ENCODE measurements at places on chromosomes 1 and 21.
A peak's percentile ranks its signal among the peaks of the same experiment; 100 is the strongest.

DNA sequence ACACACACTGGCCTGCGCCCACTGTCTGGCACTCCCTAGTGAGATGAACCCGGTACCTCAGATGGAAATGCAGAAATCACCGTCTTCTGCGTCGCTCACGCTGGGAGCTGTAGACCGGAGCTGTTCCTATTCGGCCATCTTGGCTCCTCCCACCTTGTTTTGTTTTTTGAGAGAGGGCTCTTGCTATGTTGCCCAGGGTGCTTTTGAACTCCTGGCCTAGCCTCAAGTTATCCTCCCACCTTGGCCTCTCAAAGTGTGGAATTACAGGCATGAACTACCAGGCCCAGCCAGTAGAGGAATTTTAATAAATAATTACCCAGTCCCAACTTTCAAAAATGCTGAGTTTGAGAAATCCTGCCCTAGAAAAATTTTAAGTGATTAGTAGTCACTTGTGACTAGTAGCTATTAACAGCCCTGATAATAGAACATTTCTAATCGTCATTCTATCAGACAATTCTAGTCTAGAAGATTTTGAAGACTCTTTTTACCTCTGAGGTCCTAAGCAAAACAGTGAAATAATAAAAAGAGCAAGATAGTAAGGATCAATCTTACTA lies 30.9 kb upstream of the SLC35D1 start:
- no peak for DNase-seq

GRCh38 chr1:227169343-227169742 lies 148.9 kb downstream of the CDC42BPA start:
- no peak for DNase-seq

DNA sequence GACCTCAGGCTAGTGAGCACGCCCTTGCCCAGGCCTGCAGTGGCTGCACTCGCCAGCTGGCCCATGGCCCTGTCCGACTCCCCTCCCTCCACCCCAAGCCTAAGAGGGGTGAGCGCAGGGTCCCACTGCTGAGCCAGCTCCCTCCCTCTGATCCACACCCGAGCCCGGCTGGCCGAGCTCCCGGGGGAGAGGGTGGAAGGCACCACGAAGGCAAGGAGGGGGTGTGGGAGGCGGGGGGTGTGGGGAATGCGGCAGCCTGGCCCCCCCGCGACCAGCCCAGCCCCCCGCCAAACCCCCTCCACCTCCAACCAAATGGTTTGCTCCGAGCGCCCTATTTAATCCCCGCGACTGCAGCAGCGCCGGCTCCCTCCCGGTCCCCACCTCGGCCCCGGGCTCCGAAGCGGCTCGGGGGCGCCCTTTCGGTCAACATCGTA lies at the start of gene CADM3:
Gene CADM3 (plus strand): TSS at position 362 of the 434 bp plus-strand sequence. CDS start 151 bp downstream, outside the sequence.
- DNase-seq: no peak

DNA sequence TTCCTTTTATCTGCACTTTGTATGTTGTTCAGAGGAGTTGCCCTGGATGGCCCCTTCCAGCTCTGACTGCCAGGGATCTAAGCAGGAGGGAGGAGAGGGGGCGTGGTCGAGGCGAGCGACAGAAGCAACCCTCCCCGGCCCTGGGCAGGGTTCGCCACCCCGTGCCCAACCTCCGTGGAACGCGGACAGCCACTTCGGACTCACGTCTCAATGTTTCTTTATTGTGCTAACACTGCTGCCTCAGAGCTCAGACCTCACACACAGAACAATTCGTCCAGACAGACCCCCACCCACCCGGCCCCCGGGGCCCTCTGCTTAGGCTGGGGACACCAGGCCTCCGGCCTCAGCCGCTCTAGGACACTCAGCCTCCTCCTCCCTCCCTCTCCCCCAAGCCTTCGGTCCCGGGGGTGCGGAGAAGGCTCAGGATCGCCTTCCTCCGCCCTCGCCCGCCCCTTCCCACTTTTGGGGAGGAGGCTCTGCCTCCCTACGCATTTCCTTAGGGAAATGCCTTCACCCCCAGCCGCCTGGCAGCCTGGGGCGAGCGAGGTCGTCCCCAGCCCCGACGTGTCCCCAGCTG lies 8.3 kb downstream of the VSIG8 start:
- peak; percentile 41 for DNase-seq

DNA sequence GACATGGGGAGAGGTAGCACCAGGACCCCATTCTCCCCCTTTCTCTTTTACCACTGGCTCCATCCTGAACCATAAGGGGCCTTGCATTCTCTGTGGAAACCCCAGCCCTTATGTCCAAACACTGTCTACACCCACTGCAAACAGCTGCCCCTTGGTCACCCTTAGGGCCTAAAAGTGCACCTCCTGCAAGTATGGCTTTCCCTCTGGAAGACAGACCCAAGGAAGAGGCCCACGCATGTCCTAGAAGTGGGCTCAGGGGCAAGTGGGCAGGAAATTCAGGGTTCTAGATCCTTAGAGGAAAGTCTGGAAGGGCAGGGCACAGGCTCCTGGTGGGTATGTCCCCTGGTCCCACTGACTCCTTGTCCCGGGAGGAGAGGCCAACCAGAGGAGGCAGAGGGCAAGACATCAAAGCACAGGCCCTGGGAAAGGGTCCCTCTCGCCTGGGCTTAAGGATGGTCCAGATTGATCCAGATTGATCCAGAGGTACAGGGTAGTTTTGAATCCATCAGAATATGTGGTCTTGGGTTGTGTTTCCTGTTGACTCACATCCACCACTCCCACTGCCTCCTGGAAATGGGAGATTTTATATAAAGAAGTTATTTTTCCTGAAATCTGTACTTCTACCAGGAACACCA lies 150.9 kb downstream of the GRIK3 start:
- no peak for DNase-seq

- DNase-seq: no peak
These were observed 79.5 kb downstream of the LRRC8D start for GRCh38 chr1:89900323-89900722.

GRCh38 chr1:209552406-209553264 lies 30.9 kb upstream of the CAMK1G start:
- no peak for DNase-seq

- DNase-seq: no peak
These were observed 4.5 kb downstream of the GUCA2B start for GRCh38 chr1:42157667-42158066.

DNA sequence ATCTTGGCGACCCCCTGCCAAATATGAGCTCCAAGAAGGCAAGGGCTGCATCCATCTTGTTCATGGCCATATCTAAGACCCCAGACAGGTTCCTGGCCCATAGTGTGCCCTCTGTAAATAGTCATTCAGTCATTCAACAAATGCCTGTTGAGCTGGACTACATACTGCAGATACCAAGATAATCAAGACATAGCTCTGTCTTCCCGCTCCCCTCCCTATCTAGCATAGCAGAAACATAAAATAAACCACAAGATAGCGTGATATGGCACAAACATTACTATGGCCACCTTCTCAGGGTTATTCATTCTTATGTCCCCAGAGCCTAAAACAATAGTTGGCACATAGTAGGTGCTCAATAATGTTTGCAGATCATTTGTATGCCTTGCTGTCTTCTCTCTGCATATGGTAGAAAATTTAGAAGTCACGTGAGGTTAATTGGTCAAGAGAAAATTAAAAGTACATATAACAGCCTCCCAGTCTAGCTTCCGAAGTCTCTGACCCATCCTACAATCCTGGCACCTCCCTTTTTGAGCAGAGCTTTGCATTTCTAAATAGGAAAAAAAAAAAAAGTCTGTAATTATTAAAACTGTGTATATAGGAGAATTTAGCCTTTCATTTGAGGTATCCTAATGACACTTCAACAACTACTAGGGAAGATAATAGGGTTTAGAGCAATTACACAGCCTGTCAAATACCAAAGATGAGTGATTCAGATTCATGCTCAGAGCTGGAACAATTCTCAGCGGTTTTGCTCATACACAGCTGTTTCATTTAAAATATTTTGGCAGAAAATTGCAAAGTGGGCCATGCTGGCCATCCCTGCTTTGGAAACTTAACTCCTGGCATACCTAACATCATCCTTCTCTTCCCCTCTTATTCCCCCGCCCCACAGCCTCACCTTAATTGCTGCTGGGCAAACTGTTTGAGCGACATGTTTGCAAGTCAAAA lies 219.0 kb downstream of the KAZN start:
- DNase-seq: no peak

DNA sequence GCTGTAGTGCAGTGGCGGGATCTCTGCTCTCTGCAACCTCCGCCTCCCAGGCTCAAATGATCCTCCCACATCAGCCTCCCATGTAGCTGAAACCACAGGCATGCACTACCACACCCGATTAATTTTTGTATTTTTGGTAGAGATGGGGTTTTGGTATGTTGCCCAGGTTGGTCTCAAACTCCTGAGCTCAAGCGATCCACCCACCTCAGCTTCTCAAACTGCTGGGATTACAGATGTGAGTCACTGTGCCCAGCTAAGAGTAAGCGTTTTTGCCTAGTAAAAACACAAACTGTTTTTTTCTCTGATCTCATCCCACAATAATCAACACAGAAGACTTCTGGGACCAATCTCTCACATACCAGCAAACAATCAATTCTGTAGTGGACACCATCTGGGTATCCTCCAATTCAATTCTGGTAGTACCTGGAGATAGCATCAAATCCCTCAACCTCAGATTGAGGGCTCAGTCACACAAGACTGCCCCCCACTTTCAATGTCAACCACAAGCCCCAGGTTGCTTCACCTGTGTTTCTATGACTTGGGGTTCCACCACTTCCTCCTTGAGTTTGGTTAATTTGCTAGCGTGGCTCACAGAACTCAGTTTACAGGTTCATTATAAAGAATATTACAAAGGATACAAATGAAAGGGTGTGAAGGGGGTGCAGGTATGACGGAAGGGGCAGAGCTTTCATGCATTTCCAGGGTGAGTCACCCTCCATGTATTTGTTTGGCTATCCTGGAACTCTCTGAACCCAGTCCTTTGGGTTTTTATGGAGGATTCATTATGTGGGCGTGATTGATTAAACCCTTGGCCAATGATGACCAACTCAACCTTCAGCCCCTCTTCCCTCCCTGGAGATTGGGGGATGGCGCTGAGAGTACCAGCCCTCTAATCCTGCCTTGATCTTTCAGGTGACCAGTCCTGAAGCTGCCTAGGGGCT lies 40.0 kb upstream of the RHOU start:
- no peak for DNase-seq

GRCh38 chr1:15251857-15252835 lies 5.1 kb downstream of the FHAD1 start:
- DNase-seq: no peak

DNA sequence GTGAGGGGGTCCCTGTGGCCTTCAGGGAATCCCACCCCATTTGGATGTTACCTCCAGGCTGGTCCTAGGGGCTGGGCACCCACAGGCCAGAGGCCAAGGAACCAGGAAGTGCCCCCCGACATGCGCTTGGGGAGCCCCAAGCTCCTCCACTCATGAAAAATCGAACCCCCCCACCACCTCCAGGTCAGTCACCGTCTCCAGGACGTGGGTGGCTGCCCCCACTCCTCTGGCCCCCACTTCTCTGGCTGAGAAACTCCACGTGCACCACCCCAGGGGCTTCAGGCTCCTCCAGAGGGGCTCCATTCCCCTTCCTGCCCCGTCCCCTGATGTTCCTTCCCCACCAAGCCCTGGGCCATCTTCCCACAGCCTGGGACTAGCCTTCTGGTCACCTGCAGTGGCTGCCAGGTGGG lies 30.5 kb upstream of the POFUT2 start:
- no peak for DNase-seq

DNA sequence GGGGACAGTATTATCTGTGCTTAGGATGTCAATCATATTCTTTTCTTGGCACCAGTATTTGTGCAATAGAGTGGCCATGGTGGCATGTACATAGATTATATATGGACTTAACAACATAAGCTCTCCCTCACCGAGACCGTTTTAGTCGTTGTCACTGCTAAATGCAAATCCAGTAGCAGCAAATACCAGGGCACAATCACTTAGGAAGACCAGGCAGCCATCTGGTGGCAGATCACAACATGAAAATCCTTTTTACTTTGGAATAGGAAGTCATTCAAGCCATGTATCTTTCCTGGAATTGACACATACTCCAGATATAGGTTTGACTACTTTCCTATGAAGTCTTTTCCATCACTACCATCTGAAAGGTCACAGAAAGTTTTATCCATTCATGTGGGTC lies 53.2 kb upstream of the C1orf87 start:
- peak; percentile 32 for DNase-seq

DNA sequence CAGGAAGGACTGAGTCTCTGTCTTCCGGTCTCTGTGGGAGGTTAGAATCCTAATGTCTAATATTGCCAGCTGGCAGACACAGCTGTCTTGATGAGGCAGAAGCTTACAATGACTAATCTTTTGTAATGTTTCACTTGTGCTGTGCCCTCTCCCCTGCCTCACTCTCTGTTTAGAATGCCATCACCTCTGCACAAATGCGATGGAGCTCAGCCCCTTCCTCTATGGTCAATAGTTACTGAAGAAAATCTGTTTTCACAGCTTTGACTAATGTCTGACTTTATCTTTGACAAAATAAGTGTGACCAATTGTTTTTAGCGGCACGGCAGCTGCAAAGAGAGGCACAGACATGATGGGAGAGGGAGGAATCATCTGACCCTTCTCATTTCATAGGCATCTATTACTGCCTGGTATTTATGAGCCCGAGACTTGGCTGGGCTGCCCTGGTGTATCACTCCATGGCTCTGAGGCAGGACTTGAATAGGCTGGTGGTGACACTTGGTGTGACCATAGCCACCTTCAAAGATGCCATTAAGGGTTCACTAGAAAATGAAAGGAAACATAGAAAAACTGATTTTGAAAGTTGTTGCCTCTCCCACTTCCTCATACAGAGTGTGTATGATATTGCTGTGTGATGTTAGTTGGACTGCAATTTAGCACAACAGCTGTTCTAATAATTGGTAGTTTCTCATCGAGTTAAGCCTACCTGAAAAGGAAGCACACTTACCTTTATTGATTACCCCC lies 163.2 kb upstream of the NBPF11 start:
- DNase-seq: no peak

GRCh38 chr21:31872072-31872451 lies 758 bp upstream of the HUNK start:
- no peak for DNase-seq

GRCh38 chr1:174999936-175000696 lies at the start of gene CACYBP:
TSS of gene CACYBP (plus strand) at chr1:174999947. CDS start at chr1:175000181, 234 bp downstream.
- DNase-seq: no peak

GRCh38 chr1:178664278-178664677 lies 60.8 kb upstream of the RALGPS2 start:
- no peak for DNase-seq

GRCh38 chr1:212621949-212622305 lies 13.4 kb downstream of the ATF3 start:
- no peak for DNase-seq

DNA sequence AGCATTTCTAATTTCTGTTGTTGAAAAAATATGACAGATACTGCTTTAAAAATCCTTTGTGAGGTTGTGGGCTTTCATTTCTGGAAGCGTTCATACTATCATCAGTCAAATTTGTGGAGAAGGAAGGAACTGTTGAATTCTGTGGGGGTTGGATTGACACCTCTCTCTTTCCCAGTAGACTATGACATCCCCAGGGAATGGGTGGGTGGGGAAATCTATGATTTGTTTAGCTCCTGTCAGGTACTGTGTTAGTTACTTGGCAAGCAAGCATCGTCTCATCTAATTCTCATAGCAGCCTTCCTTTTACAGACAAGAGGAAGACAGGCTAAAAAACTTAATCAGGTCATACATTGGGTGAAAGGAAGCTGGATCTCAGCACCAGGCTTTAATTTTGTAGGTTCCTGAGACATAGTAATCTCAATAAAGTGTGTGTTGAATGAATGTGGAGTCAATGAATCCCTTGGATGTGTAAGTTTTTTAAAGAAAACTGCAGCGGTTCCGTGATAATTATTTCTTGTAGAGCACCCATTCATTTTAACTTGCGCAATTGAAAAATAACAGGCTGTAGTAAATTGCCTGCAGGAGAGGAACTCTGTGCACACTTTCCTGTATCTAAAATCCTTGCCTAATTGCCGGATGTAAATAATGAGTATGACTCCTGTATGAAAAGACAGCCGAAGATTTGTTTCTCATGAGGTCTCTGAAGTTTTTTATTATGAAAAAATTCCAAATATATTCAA lies 60.6 kb downstream of the MYOM3 start:
- DNase-seq: no peak

Data from dermis microvascular lymphatic vessel endothelial cell (primary cell).